Psoas muscle (tissue), 8 donors: ENCODE measurements at places on chromosomes 12 and 14.

GRCh38 chr12:1880876-1881275, 37.6 kb downstream of the CACNA2D4 start:
- no peak for DNase-seq

GRCh38 chr14:21252149-21252548, 17.1 kb downstream of the HNRNPC start:
- DNase-seq, result no peak

DNA sequence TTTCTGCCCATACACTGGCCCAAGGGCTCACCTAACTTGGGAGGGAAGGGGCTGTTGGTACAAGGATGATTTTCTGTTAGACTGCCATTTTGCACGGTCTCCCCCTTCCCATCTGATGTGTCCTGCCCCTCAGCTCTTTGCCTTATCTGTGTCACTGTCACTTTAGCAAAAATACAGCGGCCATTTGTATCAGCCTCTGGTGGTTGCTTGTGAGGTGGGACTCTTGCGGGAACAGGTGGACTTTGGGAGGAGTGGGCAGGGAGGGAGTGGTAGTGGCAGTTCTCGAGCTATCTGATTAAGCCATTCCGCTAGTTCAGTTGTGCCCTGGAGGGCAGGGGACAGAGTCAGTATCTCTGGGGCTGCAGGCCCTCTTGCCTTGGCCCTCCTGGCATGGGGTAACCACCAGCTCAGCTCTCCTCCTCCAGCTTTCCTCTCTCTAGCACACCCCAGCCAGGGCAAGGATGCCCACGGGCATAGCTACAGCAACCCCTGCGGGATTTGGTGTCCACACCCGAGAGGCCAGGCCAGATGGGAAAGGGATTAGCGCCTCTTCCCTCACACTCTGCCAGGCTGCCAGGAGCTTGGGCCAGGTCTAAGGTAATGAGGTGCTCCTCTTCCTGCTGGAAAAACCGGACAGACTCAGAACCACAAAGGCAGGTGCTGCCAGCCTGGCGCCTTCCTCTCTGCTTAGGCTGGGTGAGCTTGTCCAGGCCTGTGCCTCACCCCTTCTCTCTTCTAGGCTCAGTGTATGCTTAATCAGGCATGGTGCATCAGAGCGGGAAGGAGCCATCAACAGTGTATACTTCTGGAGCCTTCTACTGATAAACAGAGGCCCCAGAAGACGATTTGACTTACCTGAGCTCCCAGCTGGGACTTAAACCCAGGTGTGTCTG, 8.7 kb downstream of the SLC48A1 start:
- no peak for DNase-seq

DNA sequence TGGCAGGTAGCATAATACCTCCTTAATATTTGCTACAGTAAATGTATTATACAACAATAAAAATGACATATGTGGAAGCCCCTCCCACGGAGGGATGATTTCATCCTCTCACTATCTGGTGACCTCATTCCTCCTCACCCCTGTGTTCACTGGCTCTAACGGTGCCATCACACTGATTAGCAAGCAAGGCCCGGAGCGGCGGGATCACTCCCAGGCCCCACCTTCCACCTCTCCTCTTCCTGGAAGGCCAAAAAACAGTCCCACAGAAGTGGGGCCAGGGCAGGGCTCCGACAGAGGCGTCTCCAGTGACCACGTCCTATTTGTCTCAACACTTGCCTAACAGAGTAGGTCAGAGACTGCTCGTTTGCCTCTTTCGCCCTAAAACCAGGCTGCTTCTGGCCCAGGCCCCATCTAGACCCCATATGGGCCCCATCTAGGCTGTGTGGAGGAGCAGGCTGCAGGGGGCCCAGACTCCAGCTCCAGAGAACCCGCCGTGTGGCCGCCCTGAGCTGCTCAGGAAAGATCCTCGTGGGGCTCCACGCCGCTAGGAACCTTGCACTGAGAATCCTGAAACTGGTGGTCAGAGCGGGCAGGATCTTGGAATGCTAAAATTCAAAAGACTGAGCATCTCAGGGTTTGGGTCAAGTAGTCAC, 3.7 kb downstream of the SELPLG start:
- DNase-seq, result peak; percentile 52

DNA sequence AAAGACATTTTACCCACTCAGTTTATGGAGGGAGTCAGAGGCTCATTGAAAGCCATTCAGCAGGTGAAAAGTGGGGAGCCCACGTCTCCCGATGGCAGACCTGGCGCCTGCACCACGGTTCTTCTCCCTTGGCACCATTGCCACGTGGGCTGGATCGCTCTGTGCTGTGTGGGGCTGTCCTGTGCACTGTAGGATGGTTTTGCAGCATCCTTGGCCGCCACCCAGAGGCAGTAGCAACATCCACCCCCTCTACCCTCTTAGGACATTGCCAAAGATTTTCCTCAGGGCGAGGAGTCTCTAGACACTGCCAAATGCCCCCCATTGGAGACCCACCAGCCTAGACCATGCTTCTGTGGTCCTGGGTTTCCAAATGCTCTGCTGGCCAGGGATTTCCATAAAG, 60.2 kb downstream of the SYNE3 start:
- no peak for DNase-seq

DNA sequence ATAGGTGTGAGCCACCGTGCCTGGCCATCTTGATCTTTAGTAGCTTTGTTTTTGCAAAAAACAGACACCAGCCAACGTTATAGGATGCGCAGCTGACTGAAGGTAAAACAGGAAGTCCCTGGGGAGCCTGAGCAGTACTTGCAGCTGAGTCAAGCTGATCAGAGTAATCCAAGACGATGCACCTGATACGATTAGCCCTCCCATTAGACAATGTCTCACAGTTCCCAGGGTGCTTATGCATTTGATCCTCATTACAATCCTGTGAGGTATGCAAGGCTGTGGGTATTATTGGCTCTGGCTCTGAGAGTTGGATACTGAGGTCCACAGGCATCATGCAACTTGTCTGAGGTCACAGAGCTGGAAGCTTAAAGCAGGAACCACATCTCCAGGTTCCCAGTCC, 8.1 kb downstream of the KRT18 start:
- no peak for DNase-seq

- DNase-seq, result no peak
These were observed 2.7 kb downstream of the MYO1A start for GRCh38 chr12:57046947-57047890.

- DNase-seq, result no peak
These were observed 49.4 kb downstream of the ZDHHC17 start for GRCh38 chr12:76813265-76813664.

DNA sequence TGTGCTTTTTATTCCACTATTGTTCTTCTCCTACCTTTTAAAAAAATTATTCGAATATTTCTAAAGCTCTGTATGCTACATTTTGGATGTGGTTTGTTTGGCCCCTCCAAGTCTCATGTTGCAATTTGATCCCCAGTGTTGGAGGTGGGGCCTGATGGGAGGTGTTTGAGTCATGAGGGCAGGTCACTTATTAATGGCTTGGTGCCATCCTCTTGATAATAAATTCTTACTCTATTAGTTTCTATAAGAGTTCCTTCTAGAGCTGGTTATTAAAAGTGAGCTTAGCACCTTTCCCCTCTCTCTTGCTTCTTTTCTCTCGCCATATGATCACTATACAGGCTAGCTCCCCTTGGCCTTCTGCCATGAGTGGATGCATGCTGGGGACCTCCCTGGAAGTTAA, 445.6 kb upstream of the PDE3A start:
- DNase-seq, result no peak

DNA sequence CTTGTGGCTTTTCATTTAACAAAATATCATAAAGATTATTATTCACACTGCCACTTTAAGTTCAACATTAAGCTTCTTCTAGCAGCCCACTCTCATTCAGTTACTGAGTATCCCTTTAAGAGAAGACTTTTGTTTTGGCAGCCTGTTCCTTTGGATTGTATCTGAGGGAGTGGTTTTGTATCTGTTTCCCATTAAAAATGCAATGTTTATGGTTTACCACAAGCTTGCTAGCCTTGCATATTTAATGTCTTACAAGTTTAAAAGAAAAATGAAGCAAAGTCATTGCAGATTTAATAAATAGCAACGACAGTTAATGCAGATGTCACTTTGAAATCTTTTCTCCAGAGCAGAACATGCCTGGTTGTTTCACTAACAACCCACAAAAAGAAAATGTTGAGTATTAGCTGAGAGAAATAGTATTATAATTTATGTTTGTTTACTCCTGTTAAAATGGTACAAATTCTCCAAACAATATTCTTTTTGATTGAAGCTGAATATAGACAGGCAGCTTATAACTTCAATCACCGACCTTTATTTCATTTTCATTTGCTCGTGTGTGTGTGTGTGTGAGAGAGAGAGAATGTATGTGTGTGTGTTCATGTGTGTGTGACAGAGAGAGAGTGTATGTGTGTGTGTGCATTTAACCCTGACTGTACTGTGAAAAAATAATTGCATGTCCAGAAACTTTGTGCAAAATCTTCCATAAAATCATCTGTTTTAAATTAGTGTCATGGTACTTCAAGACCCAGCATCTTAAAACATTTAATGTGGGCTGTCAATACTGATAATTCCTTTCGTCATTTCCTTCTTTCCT, 1.8 kb downstream of the DCN start:
- DNase-seq, result no peak

GRCh38 chr12:103530307-103531066, 34.7 kb upstream of the C12orf42 start:
- no peak for DNase-seq

DNA sequence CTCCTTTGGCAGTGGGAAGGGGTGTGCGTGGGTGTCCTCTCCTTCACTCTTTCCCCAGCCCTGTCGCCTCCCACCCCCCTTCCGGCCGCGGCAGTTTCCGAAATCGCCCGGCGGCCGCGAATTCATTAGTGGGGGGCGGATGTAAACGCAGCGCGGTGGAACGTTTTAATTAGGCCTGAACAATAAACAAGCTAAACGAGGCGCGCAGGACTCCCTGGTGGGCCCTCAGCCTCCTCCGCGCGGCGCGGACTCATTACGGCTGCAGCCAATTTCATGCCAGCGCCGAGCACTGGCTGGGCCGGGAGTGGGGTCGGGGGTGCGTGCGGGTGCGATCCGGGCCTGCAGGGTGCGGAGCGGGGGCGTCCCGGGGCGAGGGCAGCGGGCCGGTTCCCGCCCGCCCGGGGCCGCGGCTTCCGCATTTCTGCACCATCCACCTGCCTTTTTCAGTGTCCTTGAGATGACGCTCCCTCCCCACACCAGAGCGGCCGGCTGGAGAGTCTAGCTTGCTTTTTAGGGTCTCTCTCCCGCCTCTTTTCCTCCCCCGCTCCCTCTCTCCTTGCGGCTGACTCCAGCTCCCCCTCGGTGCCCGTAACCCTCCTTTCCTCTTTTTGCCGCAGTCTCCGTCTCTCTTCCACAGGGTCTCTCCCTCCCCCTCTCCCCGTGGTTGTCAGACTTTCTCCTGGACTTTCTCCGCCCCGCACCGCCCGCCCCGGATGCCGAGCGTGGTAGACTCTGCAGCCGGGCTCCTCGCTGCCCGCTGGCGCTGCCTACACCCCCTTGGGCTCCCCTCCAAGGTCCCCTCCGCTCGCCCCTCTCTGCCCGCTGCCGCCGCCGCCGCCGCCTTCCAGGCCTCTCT, at the start of gene CISTR:
CISTR (minus strand) TSS at position 644 of the 856 bp plus-strand sequence.
- DNase-seq, result peak; percentile 30

DNA sequence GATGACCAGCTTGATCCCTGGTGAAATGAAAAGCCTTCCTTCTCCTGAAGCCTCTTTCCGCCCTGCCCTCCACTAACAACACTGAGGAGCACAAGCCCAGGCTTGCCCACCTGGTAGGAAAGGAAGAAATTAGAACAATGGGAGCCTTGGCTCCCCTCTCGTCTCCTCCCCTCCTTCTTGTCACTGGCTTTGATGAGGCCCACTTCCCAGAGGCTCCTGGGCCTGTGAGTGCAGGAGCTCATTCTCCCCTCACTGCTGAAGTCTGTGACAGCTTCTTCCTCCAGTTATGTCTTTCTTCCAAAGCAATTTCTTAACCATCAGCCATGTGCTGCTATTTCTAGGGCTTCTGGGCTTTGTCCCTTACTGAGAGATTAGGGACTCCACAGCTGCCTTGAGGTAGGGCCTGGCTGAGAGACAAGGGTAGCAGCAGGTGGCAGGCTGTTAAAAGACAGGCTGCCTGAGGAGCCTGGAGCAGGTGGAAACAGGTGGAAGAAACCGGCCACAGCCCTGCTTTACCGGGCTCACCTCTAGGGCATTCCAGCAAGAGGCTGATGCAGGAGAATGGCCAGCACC, 53.6 kb upstream of the SRSF5 start:
- DNase-seq, result no peak

DNA sequence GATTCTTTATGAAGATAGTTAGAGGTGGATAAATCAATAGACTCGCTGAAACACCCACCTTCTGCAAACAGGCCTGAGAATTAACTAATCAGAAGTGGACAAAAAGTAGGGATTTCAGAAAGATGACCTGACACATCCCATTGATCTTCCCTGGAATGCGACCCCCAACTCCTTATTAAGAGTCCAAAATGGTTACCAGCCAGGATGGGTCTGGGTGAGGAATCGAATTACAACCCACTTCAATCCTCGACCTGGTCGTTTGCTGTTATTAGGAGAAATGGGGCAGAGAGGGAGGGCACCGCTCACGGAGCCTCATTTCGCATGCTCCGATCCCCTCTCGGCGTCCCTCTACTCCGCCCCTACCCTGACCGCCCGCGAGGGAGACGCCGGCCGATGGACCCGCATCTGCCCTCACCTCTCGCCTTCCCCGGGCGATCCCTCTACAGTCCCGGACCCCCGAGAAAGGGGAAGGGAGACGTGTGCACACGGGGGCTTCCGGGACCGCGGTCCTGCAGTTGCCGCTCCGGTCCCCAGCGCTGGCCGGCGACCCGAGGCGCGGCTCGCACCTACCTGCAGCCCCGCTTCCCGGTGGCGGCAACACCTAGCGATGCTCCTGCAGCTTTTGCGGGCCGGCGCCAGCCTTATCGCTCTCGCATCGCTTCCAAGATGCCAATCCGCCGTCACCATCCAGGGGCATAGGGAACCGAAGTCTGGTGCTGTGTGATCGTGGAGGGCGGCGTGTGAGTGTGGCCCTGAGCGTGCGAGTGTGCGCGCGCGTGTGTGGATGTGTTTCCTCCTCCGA, 69.3 kb upstream of the USP15 start:
- peak; percentile 11 for DNase-seq

GRCh38 chr12:117180758-117181467, 9.4 kb downstream of the FBXO21 start:
- DNase-seq, result no peak

DNA sequence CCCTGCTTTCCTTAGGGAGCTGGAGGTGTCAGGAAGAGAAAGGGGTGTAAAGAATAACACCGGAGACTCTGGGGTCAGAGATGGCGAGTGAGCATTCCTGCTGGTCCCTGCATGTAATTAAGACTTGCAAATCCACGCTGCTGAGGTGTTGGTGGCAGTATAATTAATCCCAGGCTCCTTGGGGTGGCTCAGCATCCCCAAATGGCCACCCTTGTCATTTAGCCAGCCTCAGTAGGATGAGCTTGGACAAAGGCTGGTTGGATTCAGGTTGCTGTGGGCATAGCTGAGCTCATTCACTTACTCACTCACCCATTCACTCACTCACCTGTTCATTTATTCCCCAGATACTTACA, 174.4 kb upstream of the RPH3A start:
- DNase-seq, result no peak

DNA sequence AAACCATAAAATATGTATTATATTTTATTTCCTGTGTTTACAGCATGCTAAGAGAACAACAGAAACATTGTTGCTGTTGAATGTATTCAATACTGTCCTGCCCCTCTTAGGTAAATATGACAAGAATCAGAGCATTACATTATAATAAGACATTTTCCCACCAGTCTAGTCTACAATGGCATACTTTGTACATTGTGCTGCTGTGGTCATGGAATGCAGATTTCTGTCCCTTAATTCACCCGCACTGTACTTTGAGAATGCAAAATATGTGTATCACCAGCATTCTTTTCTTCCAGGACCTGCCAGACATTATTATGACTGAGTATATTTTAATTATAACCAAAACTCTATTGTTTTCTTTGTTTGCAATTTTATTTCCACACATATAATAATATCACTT, 16.5 kb upstream of the OR10AD1 start:
- DNase-seq, result no peak
